Fibroblast of the aortic adventitia (primary cell): ENCODE measurements at places on chromosomes 7 and 10.

DNA sequence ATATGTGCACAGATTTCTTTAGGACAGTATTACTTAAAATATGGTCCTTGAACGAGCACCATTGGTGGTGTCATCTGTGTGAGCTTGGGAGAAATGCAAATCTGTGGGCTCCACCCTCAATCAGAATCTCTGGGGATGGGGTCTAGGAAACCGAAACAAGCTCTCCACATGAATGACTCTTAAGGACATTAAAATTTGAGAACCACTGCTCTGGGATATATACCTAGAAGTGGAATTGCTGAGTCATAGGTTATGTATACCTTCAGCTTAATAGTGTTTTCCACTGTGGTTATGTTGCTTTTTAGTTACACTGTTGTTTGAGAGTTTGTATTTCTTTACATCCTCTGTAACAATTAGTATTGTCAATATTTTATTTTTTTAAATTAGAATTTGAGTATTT is 24.0 kb downstream of the ZNRF2 start:
- DNase-seq, result no peak

DNA sequence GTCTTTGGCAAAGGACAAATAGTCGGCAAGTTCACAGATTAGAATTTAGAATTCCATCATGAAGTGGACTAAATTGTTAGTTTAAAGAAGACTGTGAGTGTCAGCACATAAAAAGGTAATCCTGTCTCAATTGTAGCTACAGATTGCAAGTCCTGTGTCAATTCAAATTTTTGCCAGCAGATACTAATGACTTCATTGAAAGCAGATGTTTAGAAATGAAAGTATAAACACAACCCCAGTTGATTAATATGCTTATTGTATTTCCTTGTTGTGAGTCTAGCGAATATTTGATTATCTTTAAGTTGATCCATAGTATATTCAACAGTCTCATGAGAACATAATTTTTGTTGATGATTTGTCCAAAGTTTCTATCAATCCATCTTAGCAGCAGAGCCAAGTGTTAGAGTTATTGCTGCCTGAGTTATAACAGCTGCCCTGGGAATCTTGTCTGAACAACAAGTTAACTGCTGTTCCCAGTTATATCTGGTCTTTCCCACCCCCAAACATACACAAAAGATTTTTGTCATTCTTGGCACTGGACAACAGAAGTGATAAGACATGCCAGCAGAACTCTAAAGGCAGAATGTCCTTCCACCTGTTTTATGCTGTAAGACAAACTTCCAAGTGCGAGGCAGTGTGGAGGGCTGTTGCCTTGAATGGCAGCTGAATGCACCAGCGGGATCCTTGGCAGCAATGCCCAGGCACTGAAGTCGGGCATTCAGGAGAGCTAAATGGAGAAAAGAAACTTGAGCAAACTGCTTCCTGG is 21.3 kb upstream of the HERPUD2 start:
- peak; percentile 76 for DNase-seq

- DNase-seq, result no peak
Measured at GRCh38 chr7:31104361-31105255, 52.5 kb downstream of the ADCYAP1R1 start.

- DNase-seq, result no peak
Measured at GRCh38 chr10:80580638-80581468, 43.2 kb downstream of the SH2D4B start.

DNA sequence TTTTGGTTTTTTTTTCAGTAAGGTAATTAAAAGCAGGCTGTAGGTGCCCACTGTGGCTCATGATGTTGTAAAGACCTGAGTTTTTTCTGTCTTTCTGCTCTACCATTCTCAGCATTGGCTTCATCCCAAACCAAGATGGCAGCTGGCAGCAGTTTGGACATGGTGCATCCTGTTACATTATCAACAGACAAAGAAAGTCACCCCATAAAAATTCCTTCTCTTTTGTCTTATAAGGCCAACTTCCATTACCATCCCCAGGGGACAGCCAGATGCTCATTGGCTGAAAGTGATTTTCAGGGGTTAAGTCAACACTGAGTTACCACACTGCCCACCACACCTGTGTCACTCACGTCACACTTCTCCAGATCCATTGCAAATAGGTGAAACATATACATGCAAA is 558.4 kb downstream of the SDK1 start:
- DNase-seq, result no peak

- DNase-seq, result no peak
Measured at GRCh38 chr7:80039251-80039884, 95.3 kb upstream of the GNAI1 start.

DNA sequence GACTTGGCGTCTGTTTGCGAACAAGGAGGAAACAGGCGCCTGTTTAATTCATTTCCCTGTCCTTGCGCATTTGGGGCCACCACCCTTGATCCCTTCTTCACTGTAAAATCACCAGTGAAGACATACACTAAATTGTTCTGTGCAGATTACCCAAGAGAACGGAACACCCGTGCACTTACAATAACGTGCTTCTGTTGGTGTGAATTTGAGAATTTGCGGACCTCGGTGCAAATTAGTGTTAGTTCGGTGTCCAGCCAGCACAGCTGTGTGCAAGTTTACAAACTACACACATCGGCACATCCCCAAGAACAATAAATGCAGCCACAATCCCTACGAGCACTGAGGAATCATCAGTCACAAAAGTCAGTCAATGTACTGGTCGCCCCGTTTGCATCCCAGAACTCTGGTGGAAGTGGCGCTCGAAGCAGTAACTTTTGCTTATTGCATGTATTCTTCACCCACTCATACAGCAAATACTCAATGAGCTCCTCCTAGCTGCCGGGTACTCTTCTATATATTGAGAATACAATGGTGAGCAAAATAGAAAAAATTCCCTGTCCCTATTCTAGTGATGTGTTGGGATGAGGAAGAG is 786 bp upstream of the CNOT4 start:
- DNase-seq, result peak; percentile 44

DNA sequence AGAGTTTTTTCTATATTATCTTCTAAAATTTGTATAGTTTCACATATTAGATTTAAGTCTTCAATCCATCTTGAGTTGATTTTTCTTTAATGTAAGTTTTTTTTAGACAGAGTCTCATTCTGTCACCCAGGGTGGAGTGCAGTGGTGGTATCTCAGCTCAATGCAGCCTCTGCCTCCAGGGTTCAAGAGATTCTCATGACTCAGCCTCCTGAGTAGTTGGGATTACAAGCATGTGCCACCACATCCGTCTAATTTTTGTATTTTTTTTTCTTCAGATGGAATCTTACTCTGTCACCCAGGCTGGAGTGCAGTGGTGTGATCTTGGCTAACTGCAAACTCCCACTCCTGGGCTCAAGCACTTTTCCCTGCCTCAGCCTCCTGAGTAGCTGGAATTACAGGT is 143.4 kb upstream of the ZNF92 start:
- no peak for DNase-seq

GRCh38 chr10:36946598-36946997 is 178.8 kb upstream of the ANKRD30A start:
- DNase-seq, result no peak

GRCh38 chr10:4073912-4074311 is 288.9 kb upstream of the KLF6 start:
- peak; percentile 80 for DNase-seq

DNA sequence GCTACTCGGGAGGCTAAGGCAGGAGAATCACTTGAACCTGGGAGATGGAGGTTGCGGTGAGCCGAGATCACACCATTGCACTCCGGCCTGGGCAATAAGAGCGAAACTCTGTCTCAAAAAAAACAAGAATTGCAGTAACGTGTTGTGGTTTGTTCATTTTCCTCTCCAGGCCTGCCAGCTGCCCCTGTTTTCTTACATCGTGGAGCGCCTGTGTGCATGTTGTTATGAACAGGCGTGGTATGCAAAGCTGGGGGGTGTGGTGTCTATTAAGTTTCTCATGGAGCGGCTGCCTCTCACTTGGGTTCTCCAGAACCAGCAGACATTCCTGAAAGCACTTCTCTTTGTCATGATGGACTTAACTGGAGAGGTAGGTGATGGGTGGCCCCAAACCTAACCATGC is 52.1 kb downstream of the TRRAP start:
- no peak for DNase-seq

- DNase-seq, result no peak
Measured at GRCh38 chr10:34121125-34121753, 693.9 kb downstream of the PARD3 start.

DNA sequence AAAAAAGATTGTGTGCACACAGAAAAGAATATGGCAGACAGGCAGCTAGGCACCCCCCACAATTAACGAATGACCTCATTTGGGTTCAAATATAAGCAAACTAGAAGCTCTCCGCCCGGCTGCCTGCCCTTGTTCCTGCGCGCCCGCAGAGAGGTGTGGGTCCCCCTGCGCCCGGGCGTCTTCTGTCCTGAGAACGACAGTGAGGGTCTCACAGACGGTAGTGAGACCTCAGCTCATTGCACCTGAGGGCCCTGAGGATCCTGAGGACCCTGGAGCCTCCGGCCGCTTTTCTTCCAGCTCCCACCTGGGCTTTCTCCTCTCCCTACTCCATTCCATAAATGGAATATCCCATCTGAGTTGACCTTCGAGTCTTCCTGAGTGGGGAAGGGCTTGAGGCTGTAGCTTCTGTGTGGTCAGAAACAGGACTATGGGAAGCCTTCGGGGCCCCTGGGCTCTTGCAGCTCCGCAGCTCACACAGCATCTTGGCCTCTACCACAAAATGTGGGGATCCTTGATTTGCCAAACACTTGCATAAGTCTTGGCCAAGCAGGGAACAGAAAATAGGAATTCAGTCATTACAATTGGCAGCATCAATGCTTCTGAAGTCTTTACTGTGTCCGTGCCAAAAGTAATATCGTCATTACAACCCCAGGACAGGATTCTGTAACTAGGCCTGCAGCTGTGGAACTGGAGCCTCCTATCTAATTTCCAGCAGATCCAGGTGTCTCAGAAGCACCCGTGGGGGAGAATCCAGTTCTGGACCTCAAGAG is 43.8 kb downstream of the JAKMIP3 start:
- peak; percentile 22 for DNase-seq

DNA sequence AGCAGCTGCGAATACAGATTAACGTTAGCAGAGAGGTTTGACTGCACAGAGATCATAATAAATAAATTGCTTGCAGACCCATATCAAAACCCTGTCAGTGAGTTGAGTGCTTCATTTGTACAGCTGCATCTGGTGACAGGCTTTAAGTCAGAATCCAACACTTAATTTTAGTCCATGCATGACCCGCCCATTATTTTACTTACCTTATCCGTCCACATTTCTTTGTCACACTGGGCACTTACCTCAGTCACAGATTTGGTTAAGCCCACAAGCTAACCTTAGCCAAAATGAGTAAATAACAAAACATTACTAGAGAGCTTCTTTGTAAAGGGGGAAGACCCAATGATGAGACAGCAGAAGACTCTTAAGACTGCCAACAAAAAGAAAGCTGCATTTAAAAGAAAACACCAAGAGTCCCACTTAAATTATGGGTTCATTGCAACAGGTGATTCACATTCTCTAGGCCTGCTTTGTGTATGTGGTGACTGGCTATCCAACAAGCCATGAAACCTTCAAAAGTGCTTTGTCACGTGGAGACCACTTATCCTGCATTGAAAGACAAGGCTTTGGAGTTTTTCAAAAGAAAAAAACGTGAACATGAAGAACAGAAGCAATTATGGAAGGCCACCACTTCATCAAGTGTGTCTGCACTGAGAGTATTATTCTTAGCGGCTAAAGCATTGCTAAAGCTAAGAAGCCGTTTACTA is 32.2 kb downstream of the PHTF2 start:
- DNase-seq, result no peak

DNA sequence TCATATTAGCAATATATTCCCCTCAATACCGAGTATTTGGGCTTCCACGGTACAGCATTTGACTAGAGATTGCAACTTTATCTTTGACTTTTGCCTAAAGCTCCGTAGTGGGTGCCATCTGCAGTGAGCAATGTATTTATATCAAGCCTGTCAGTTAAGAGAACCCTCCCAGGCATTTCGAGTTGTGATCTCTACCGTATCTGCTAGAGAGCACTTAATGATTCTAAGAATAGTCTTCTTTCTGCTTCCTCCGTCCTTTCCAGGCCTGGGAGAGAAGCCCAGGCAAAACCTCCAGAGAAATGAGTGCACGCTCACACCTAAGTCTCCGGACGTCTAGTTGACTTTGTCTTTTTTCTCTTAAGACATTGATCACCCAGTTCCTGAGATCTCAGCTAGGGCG is 210.6 kb downstream of the KLF6 start:
- DNase-seq, result no peak

GRCh38 chr10:70191161-70191971 is 21.1 kb upstream of the SAR1A start:
- peak; percentile 78 for DNase-seq

- no peak for DNase-seq
Measured at GRCh38 chr7:140350056-140350455, 48.3 kb downstream of the SLC37A3 start.

- DNase-seq, result peak; percentile 66
Measured at GRCh38 chr7:5237286-5237685, 45.5 kb upstream of the SLC29A4 start.

DNA sequence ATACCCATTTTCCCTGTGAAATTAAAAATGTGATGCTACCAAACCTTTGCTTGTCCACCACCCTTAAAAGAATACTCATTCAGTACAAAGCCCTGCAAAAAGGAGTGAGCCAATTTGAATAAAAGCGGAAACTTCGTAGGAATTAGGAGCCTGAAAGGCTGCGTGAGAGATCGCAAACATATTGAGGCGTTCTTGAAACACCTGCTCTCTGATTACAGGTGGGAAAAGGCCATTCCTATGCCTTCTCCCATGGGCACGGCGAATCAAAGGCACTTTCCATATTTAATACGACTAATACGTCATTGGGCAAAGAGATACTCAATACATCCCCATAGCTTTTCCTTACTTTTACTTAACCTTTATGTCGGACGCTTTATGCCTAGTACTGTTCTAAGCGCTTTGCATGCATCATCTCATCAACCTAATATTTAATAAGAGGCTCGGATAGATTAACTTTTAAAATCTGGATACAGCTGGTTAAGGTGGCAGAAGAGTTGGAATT is 30.9 kb upstream of the KMT2E start:
- DNase-seq, result no peak

DNA sequence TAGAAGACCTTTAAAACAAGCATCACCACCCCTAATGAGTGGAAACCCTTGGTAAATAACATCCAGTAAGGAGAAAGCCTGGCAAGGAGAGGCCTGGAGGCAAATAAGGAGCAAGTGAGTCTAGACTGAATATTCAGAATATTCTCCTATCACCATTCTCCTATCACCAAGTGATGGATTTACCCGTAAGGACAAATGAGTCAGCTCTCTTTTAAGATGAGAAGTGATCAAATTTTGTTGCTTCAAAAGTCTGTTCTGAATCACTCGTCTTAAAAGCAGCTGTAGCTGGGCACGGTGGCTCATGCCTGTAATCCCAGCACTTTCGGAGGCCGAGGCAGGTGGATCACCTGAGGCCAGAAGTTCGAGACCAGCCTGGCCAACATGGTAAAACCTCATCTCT is 28.4 kb downstream of the KIAA1549 start:
- no peak for DNase-seq
